ENCODE measurements at places on chromosomes 7 and 10. TPM values are rescaled to one million over a fixed set of nuclear protein-coding genes. Genes with fewer than 3 reads are reported as not detected.

- no peak for DNase-seq
These were observed 43.4 kb downstream of the PPIF start for GRCh38 chr10:79390551-79391229.

DNA sequence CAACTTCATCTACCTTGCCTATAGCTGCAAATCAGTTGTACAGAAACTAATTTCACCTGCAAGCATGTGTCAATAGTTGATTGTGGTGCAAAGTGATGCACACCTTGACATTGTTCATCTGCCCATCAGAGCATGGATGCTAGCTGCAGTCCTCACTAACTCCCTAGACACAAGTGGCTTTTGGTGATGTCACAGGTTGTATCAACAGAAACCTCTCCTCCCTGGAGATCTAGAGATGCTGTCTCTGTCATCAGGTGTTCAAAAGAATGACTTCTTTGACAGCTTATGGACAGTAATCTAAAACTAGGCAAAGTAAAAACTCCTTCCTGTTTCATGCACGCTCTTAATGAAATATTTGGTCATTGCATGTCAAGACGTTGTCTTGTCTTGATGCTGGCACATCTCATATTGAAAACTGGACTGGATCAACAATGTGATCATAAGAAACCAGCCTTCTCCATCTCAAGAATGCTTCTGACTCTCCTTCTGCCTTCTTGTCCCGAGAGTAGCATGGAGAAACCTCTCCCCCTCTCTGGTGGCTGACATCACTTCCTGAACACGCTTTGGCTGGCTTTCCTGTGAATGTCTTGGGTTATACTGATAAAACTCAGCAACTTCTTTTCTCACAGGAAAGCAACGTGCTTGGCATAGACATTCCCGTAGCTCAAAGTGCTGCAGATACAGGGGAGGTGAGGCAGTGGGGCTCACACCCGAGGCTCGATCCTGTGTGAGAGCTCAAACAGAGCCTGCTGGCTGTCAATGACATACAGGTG, 176.2 kb upstream of the CDCA7L start:
- peak; percentile 96 for DNase-seq

DNA sequence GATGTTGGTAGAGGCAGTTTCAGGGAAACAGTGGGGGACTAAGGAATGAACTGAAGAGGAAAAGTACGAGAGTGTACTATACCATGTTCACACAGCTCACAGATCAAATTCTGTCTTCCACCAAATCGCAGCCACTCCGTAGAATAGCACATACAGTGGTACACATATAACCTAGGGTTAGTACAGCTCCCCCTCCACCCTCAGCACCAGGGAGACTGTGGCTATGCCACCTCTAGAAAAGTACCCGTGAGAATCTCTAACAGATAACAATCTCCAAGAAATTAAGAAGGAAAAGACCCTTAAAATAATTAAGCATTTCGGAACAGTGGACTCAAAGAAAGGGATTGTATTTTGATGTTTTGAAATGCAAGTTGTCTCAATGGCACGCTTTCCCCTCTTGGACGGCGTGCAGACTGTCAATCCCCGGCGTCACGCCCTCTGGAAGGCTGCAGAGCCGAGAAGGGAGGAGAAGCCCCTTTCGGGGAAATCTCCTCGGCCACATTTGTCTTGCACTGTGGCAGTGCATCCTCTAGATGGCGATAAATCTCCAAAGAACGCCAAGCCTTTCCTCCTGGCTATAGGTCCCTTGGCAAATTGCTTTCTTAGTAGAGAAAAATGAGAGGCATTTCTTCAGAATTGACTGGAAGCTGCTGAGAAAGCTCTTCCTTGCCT, 345.0 kb downstream of the REEP3 start:
- DNase-seq, result peak; percentile 61

Gene TAS2R5
- polyA plus RNA-seq, result 1.3 TPM

Gene LRIT1
- polyA plus RNA-seq, result not detected

Gene ASB10
- not detected for polyA plus RNA-seq

- no peak for DNase-seq
These were observed 25.8 kb downstream of the MAPK8 start for GRCh38 chr10:48332166-48332870.

- DNase-seq, result no peak
These were observed 229.0 kb downstream of the BICC1 start for GRCh38 chr10:58741673-58742072.

GRCh38 chr7:92766461-92767003, 69.8 kb downstream of the CDK6 start:
- peak; percentile 47 for DNase-seq

- DNase-seq, result no peak
These were observed 140.3 kb downstream of the ABCA13 start for GRCh38 chr7:48311464-48312100.

DNA sequence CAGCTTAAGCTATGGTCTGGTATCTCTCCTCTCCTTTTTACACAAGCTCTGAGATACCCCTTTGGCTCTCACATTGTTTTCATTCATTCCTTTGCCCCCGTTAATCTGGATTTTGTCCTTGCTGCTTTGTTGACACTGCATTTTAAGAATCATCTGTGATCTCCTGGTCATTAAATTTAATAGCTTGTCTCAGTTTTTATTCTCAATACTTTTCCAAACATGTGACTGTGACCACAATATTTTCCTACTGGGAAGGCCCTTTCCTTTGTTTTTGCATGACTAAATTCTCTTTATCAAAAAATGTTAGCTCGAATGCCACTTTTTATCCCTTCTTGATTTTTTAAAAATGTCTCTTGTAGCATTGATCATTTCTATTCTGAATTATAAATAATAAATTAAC, 171.2 kb downstream of the SUGCT start:
- peak; percentile 69 for DNase-seq

DNA sequence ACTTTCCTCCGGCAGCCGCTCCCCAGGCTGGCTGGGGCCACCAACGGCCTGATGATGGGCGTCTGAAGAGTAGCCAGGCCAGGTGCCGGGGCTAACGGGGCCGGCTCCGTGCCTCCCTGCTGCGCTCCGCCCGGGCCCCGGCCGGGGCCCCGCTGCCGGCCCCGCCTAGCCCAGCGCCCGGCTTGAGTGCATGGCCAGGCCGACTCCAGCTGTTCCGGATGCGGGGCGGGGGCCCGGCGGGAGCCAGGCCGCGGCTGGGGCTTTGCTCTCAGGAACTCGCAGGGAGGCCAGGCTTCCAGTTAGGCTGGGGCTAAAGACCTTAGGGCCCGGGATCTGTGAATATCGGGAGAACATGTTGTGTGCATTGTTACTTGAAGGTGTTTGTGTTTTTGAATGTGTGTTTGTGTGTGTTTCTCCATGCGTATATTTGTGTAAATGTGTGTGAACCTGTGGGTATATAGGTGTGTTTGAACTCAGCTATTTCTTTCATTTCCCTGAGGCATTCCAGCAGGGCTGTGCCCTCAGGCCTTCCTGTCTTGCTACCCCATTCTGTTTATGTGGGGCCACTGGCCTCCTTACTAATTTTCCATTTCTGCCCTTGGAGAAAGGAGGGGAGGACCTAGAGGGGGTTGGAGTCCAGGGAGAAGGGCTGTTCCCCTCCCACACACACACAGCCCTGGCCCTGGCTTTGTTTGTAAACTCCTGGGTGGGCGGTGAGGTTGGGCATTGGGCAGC, 1.1 kb upstream of the LBX1 start:
- DNase-seq, result no peak

GRCh38 chr7:141076377-141076776, 2.5 kb downstream of the TMEM178B start:
- DNase-seq, result no peak

- no peak for DNase-seq
These were observed 24.2 kb downstream of the CFAP69 start for GRCh38 chr7:90269163-90269562.

DNA sequence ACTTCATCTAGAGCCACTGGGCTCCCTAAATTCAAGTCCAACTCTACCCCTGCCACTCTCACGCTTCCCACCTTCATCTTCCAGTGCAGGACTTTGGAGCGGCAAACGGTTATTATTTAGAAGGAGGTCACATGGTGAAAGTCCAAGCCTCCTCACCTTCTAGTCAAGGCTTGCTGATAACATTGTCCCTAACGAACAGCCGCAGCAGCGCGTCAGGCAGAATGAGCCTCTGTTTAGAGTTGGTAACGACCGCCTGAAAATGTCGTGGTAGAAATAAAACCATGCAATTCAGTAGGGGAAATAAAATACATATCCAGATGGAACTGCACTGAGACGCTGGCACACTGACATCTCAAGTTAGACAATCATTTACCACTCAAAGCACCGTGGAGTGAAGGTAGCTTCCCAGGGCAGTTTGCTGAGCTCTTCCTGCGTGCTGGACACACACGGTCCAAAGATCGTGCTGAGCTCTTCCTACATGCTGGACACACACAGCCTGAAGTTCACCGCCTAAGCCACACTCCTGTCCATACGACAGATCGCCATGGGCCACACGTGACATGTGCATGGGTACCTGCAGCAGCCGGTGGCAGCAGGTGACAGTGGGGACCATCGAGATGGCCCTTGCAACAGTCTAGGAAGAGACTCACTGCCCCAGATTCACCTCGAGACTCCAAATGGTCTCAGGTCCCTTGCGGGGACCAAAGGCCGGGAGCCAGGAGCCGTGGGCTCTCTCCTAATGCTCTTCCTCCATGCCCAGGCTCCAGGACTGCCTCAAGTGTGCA, 323.5 kb downstream of the PTPRN2 start:
- DNase-seq, result no peak

Gene TDRD1
- not detected for polyA plus RNA-seq

GRCh38 chr10:102619281-102619981, 24.8 kb upstream of the TRIM8 start:
- no peak for DNase-seq

GRCh38 chr7:100895956-100896731, 456 bp upstream of the ACHE start:
- DNase-seq, result no peak

GRCh38 chr7:50792342-50793119, 9.8 kb upstream of the GRB10 start:
- peak; percentile 40 for DNase-seq

Gene WEE2
- polyA plus RNA-seq, result not detected

DNA sequence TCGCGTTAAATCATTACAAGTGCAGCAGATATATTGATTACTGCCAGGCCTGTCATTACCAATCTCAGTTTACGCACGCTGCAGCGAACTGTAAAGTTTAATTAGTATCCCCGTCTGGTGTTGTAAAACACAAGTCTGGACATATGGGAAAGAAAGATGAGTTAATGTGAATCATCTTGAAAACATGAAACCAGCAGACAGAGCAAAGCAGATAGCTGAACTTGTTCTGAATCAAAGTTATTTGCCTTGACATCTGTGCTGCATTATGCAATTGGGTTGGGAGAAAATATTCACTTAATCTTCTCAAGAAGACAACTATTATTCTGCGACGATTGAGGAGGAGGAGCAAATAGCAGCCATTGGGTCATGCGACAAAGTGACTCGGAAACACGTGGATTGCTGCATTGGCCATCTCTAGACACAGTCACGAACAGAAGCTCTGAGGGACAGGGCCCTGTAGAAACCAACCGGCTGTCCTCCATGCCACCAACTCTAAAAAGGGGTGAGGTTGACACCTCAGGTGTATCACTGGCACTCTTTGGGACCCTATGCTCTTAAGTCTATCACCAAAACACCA, 156.3 kb upstream of the C7orf33 start:
- DNase-seq, result no peak

- no peak for DNase-seq
These were observed 113.7 kb upstream of the PDLIM1 start for GRCh38 chr10:95404462-95404858.

Gene NEUROD6
- polyA plus RNA-seq, result not detected

- peak; percentile 50 for DNase-seq
These were observed 2.5 kb downstream of the LRCH4 start for GRCh38 chr7:100583132-100584053.

Gene VENTX
- not detected for polyA plus RNA-seq

DNA sequence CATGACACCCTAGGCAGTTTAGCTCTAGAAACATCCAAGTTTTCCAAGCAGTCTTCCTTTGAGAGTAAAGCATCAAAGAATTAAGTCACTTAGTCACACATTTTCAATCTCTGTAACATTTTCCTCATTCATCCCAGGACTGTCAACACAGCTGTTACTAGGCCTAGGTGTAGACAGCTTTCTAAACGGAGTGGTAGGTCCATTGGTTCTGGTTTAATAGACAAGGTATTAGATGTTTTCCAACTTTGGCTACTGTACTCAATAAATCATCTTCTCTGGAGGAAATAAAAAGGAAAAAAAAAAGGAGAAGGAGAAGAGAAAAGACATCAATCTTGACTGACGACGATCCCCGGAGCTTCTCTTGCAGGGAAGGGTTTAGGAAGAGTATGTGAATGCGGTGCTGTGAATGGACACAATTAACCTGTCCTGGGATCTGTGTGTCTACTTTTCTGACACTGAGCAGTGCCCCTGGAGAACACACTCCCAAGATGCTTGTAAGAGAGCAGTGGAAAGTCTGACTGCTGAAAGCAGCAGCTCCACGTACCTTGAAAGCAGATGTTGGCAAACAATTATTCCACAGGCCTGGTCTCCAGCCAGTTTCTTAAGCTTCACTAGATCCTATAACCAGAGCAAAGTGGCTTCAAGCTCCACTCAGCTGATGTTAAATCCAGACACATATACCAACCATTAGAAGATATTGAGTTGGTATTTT, 59.1 kb downstream of the CXCL12 start:
- no peak for DNase-seq

Gene NPY
- not detected for polyA plus RNA-seq

Gene SPAM1
- not detected for polyA plus RNA-seq

DNA sequence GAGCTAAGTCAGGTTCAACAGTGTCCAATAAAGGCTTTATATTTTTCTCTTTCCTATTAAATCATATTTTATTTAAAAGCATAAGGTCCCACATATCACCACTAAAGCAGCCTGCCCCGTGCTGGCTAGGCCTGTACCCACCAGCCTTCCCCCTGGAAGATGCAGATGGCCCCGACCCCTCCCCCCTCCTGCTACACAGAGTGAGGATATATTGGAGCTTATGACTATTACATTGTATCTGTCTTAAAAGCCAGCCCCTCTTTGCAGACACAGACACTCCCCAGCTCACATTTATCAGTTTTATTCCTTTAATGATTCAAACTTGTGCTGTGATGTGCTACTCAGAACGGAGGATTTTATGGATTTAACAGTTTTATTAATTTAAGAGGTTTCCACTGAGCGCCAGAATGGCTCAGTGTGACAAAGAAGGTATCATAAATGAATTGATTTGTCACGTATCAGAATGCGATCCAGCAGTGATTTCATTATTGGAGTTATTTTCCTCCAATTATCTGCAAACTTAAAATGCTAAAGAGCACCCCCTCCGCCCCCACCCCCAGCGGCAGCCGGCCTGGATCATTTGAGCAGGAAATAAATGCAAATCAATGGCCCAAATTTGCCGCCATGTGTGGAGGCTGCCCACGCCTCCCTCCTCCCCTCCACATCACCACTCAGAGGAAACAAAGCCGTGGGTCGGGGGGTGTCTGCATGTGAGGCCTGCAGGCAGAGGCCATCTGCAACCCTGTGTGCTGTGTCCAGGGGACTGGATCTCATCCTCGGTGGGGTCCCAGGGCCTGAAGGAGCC, 72.6 kb upstream of the ZMIZ1 start:
- DNase-seq, result no peak

Gene PHYHIPL
- polyA plus RNA-seq, result not detected

Data from endothelial cell of umbilical vein (primary cell).